ENCODE measurements at places on chromosomes 16 and 17.

GRCh38 chr16:76195056-76195455 lies 82.1 kb upstream of the CNTNAP4 start:
- no peak for DNase-seq

GRCh38 chr17:16456742-16457316 lies 35.2 kb downstream of the LRRC75A start:
- DNase-seq = no peak

- peak; percentile 80 for DNase-seq
Measured at GRCh38 chr17:55238179-55238930, 26.4 kb upstream of the HLF start.

- DNase-seq = peak; percentile 62
Measured at GRCh38 chr17:76273445-76274111, 8.4 kb downstream of the UBALD2 start.

DNA sequence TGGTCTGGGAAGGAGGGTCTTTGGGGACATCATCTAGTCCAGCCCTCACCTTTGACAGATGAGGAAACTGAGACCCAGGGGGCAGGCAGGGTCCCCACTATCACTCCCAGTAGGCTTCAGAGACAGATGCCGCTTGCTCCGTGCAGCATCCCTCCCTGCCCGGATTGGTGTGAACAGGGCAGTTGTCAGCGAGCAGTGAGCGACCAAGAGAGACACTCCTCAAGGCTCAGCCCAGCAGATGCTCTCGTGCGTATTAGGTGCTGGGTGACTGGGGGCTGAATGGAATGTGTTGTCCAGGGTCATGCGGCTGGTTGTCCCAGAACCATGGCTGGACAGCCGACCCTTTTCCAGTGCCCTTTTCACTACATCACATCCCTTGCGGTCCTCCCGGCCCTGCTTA lies 49.0 kb downstream of the MPRIP start:
- no peak for DNase-seq

DNA sequence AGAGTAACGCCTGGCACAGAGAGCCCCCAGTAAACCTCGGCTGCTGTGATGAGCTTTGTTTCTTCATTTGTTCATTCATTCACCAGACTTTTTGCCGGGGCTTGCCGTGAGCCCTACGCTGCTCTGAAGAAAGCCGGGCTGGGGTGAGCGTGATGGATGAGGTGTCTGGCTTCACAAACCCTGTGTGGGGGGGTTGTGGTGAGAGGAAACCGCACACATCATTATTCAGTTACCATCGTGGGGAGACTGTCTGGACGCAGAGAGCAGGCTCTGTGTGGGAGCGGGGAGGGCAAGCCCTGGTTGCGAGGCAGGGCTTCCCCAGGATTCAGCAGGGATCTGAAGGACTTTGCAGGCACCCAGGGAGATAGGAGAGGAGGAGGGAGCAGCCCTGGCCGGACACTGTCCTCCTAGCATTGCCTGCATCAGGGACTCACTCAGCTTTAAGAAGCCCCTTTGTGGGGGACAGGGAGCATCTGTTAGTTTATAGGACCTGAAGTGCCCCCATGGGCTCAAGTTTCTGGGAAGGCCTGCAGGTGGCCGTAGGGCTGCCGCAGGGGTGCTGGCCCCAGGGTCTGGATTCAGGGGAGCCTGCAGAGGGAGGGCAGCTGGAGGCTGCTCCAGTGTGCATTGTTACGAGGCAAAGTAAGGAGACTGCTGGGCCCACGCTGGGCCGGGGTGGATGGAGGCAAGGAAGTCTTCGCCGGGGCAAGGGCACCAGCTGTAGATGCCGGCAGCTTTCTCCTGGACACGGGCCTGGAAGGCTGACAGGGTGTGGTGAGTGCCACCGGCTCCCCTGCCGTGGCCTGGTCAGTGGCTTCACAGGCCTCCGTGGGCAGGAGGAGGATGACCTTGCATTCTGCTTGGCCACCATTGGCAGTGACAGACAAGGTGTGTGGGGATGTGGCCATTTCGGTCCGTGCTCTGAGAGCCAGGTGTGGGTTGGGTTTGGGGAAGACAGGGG lies 334.5 kb downstream of the SEC14L1 start:
- peak; percentile 61 for DNase-seq

DNA sequence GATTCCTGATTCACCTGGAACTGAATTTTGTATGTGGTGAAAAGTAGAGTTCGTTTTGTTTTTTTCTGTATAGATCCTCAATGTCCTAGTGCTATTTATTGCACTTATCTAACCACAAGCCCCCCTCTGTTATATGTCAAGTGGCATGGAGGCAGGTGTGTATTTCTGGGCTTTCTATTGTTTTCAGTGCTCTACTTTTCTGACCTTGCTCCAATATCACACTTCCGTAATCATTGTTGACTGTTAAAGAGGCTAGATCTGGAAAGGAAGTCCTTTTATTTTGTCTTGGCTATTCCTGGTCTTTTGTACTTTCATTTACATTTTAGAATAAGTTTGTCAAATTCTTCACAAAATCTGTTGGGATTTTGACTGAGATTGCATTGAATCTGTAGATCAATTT lies 26.8 kb upstream of the FBXO47 start:
- DNase-seq = no peak

- DNase-seq = no peak
Measured at GRCh38 chr16:46737621-46738214, 10.4 kb downstream of the MYLK3 start.

DNA sequence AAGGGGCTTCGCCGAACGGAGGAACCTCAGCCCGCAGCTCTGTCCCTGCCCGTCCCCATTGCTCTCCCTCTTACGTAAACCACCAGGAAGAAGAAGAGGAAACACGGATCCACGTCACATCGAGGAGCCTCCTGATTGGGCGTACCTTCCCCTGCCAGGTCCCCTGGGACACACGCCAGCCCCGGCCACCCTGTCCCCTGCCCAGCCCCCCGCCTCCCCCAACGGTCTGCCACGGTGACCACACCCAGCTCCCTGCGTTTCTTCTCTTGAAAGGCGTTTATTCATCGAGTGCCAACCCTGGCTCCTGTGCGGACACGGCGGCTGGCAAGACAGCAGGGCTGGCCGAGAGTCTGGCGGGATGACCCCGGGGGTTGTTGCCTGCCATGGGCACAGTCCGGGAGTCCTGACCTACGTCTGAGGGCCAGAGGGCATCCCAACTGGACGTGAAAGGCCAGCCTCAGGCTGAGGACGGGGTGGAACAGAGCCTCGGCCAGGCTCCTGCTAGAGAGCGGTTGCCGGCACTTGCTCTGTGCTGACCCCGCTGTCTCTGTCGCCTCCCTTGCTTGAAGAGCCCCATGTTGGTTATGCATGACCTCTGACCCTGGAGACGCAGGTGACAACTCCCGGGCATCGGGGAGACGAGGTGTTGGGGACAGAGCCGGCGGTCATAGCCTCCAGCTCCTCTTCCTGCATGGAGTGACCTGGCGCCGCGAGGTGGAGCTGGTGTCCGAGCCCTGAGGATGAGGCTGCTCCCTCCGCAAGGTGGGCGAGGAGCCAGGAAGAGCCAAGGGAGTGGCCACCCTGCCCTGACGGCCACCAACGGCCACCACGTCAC lies 40.5 kb upstream of the ACSF3 start:
- no peak for DNase-seq

DNA sequence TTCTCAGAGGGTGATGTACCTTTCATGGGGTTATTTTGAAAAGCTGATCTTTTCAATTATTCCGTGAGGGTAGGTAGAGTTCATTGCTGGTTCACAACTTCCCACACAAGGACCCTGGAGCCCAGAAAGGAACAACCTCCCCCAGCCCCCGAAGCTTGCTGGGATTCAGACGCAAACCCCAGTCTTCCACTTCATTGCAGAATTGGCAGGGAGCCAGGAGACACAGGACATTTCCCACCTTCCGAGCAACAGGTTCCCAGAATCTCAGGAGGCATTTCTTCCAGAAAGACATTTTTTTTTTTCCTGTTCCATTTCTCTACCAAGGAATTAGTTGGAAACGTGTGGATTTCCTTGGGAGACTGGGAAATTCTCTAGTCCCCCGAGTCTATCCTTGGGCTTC lies 106.1 kb downstream of the GP2 start:
- no peak for DNase-seq

DNA sequence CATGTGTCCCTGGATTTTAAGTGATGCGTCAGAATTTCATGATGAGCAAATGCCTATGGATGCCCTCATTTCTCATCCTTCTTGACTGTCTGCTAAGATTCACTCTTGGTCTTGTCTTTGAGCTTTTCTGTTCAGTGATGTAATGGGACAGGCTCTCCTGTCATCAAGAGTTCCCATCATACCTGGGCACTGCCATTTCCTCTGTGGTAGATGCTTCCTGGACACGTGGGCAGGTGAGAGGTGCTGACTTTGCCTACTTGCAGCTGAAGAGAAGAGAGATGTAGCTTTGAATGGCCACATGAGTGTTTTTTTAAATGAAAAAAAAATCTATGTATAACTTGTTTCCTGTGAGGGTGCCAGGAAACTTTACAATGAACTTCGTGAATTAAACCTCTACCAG lies 557.7 kb downstream of the MAF start:
- DNase-seq = no peak

- no peak for DNase-seq
Measured at GRCh38 chr16:69906838-69907401, 44.2 kb upstream of the CLEC18A start.

DNA sequence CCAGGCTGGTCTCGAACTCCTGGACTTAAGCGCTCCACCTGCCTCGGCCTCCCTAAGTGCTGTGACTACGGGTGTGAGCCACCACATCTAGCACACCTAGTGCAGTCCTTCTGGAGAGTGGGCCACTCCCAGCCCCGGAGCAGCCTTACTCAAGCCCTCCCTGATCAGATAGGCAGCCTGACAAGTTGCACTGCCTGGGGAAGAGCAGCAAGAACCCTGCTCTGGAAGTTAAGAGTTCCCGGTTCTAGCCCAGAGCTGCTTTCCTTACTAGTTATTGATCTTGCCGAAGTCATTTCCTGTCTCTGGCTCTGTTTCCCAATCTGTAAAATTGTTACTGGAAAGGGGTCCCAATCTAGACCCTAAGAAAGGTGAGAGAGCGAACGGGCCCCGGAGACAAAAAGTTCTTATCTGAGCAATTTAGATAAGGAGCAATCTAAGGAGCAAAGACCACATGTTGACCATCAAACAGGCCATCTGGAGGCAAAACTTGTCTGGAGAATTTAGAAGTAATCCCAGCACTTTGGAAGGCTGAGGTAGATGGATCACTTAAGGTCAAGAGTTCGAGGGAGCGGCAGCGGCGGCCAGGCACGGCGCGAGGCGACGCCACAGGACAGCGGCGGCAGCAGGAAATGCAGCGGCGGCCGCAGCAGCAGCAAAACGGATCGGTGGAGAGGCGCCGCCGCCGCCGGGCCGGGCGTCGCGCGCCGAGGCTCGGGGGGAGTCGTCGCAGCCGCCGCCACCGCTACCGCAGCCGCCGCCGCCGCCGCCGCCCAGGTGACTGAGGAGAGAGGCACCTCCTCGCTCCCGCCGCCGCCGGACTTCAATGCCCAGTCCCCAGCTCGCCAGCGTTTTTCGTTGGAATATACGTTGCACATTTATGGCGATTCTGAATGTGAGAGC lies 4.3 kb upstream of the NAGLU start:
- peak; percentile 72 for DNase-seq

GRCh38 chr17:69228576-69228975 lies at the start of gene ABCA10:
Gene ABCA10, minus strand, starts transcription at chr17:69228824. Its CDS starts 3,466 bp downstream, at chr17:69225358.
- no peak for DNase-seq

DNA sequence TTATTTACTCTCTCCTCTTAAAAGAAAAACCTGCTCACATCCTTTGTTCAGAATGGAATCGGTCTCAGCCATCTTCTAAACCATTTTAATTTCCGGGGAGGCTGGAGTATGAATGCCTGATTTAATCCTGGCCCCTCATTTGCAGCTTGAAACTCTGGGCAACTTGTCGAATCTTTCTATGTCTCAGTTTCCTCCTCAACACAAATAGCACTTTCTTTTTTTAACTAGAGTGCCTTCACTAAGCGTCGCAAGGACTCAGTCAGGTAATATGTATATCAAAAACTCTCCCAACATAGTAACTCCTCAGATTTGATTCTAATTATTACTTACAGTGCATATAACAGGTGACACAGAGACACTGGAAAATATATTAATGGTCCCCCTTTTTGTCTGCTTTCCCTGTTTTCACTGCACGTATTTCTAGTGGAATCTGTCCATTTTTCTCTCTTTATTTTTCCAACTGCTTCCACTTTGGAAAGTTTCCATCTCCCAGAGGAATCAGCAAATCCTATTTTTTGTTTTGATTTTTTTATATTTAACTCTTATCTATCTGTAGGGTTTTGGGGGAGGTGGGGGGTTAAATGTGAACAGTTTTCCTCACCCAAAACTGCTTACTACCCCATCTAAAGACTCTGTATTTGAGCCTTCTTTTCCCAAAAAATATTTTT lies 18.6 kb downstream of the SNN start:
- no peak for DNase-seq

GRCh38 chr16:85158743-85159178 lies 46.5 kb upstream of the CIBAR2 start:
- no peak for DNase-seq

DNA sequence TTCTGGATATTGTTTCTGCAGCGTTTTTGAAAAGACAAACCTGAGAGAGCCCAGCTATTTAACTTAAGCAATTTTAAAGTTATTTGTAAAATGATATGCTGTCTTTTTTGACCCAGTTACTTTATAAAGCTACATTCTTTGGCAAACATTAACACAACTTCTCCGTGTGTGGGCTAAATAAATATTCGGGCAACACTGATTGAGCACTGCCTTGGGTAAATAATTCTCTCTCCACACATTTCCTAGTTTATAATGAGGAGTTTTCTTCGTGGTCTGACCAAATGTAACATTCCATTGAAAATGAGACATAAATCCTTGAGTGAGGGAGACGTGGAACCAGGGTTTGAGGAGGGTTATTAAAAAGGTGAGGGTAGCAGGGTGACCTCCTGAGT lies 142.8 kb downstream of the WWOX start:
- DNase-seq = no peak

DNA sequence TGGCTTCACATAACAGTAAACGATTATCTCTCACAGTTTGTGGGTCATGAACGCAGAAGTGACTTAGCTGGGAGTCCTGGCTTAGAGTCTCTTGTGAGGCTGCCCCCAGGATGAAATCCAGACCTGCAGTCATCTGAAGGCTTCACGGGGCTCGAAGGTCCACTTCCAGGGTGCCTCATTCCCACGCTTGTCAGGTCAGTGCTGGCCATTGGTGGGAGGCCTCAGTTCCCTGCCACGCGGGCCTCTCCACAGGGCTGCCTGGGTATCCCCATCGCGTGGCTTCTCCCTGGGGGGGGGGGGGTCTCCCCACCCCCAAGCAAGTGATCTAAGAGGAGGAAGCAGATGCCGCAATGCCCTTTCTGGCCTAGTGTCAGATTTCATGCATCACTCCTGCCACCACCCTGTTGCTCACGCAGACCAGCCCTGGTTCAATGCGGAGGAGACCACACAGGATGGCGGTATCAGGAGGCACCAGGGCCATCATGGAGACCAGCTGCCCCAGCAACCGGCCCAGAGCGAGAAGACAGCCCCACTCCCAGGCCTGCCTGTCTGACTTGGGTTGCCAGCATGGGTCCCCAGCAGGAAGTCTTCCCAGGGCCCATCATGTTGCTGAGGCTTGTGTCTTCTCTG lies 77.3 kb upstream of the CDH5 start:
- DNase-seq = no peak
